Muscle of back (tissue), 13 donors: ENCODE measurements at places on chromosomes 12 and 14. TPM values are rescaled to one million over a fixed set of nuclear protein-coding genes. Genes with fewer than 3 reads are reported as not detected.

The AKAP5 gene
- polyA plus RNA-seq: 0.71 TPM

The GUCY2C gene
- polyA plus RNA-seq: 0.29 TPM

- DNase-seq: peak; percentile 67
These were observed 78.2 kb downstream of the HMGA2 start for GRCh38 chr12:65902500-65902899.

GRCh38 chr12:124213666-124214347 is 81.1 kb upstream of the RFLNA start:
- DNase-seq: peak; percentile 52

- no peak for DNase-seq
These were observed 1.9 kb downstream of the REM2 start for GRCh38 chr14:22884738-22885523.
